BJ (cell line): ENCODE measurements at places on chromosomes 7 and 10.

- DNase-seq = no peak
Observed at GRCh38 chr7:158824028-158824427, 5.3 kb downstream of the ESYT2 start.

DNA sequence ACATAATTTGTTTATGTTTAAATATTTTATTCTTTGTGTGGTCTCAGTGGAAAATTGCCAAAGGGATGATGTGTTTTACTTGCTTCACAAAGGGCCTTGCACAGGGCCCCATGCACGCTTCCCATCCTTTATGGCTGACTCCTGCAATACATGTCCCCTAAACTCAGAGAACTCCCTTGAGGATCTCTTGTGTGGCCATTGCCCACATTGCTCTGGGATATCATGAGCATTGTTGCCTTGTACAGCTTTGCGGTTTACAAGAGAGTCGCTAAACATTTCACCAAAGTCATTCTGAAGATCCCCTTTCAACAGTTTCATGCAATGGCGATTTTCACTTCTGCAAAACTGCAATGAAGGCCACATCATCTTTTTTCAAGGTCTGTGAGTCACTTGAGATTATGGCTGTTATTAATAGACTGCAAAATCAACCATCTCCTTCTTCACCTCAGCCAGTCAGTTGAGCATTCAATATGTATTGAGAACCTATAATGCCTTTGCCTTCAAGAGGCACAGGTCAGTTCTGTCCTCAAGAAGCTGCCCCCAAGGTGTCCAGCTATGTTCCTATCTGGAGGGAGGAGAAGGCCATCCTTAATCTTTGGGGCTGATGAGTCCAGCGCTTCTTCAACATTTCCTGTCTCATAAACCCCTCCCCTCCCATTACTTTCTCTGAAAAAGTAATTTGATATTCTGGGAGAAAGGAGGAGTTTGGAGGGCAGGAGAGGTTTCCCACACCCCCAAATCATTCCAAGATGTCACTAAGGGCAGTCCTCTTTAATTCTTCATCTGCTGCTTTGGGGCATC, 108.1 kb downstream of the CCDC71L start:
- no peak for DNase-seq

GRCh38 chr7:128835790-128836641, 5.8 kb downstream of the FLNC start:
- DNase-seq = no peak

- no peak for DNase-seq
Observed at GRCh38 chr10:14781763-14782162, 7.1 kb upstream of the FAM107B start.

DNA sequence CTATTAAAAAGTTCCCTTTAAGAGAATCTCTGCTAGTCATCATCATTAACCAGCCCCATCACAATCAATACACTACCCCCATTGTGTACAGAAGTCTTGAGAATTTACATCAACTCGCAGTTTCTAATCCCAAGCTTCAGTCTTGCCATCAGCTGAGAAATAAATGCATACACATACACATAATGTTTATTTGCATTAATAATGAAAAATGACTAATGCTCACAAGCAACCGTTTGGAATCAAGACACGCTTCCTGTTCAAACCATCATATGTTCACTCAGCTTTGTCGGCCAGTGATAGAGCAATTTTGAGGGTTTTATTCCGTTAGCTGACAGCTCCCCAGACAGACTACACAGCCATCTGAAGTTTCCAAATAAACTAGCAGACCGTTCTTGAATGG, 287.1 kb downstream of the SFMBT2 start:
- DNase-seq = no peak

DNA sequence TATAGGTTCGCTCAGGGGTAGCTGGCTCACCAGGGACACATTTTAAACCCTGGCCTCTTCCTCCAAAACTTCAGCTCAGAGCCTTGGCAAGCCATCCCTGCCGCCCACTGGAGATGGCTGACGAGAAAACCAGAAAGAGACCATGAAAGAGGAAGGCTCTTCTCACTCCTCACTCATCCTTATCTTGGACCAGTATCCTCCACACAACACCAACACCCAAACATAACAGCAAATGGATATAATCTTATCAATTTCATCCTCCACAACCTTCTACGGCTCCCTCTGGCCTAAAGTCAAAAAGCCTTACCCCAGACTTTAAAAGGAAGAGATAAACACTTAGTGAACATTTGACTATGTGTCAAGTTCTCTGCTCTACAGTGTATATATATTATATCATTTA, 26.9 kb downstream of the DLG5 start:
- no peak for DNase-seq

DNA sequence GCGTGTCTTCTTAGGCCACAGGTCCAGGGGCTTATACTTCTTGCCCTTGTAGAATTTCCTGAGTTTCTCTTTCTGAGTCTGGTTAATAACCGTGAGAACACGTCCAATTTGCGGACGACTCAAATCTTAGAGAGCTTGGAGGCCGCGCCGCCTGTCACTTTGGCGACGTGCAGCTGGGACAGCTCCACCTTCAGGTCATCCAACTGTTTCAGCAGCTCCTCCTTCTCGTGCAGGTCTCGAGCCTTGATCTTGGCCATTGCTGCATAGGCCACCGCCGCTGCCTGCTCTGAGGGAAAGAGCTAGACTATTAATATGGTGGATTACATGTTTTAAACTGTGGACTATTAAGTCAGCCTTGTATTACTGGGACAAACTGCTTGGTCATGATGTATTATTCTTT, 26.9 kb downstream of the EVX1 start:
- no peak for DNase-seq

DNA sequence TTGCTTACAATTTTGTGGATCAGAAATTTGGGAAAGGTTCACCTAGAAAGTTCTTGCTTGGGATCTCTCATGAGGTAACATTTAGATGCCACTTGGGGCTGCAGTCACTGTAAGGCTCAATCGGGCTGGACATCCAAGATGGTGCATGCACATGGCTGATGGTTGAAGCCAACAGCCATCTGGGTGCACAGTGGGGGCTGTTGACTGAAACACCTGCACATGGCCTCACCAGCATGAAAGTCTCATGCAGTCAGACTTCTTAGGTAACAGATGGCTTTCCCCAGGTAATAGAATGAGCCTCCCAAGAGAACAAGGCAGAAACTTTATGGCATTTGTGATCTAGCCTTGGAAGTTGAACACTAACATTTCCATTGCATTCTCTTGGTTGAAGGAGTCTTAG, 740.7 kb upstream of the AUTS2 start:
- no peak for DNase-seq

DNA sequence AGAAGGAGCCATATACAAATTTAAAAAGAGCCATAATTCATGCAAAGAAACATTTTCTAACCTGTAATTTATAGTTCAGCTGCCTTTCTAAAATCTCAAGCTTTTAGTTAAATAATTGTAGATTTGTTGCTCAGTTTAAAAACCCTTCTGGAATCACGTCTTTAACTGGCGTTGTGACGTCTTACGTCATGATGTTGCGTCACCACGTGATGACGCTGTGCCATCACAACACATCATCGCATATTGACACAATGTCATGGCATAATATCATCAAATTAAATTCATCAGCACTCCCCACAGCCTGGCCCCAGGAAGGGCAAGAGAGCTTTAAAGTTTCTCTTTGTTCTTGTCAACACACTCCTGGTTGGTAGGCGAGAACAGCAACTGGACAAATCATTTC, 194.8 kb downstream of the GRM8 start:
- DNase-seq = no peak

GRCh38 chr7:25665903-25666670, 437.8 kb upstream of the NPVF start:
- no peak for DNase-seq

GRCh38 chr7:106236065-106236464, 48.7 kb downstream of the NAMPT start:
- DNase-seq = no peak

DNA sequence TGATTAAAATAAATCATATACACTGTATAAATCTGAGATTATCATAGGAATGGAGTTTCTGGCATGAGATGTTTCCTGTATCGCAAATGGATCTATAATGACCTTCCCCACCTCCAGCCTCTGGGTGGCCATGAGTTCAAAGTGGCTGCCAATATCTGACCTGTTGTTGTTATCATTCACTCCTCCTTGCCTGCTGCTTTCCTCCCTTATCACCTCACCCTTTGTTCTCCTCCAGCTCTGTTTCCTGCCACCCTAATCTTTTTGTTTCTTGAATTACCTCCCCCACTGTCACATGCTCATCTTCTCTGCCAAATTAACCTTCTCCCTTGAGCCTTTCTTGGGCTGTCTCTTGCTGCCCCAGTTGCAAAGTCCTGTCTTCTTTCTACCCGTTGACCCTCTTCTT, 12.0 kb downstream of the SCD start:
- DNase-seq = no peak

- no peak for DNase-seq
Observed at GRCh38 chr7:14759785-14760184, 142.8 kb downstream of the DGKB start.

- DNase-seq = no peak
Observed at GRCh38 chr10:100750291-100751210, 5.2 kb downstream of the PAX2 start.

DNA sequence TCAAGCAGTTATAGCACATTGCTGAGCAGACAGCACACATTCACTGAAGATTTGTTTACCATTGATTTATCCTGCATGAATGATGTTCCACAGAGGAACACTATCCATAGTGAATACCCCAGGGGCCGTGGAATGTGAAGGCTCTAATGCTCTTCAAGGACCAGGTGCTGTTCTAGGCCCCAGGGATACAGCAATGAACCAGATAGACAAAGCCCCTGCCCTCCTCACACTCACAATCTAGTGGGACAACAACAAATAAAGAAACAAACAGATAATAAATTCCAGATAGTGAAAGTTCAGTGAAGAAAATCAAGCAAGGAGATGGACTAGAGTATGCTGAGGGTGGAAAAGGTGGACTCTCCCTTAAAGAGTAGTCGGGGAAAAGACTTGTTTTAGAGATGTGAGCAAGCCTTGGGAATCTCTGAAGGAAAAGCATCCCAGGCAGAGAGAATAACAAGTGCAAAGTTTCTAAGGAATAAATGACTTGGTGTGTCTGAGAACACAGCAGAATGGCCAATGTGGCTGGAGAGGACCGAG, 117.7 kb downstream of the CCDC71L start:
- no peak for DNase-seq

- DNase-seq = no peak
Observed at GRCh38 chr7:96991546-96992191, 13.7 kb upstream of the DLX6 start.

DNA sequence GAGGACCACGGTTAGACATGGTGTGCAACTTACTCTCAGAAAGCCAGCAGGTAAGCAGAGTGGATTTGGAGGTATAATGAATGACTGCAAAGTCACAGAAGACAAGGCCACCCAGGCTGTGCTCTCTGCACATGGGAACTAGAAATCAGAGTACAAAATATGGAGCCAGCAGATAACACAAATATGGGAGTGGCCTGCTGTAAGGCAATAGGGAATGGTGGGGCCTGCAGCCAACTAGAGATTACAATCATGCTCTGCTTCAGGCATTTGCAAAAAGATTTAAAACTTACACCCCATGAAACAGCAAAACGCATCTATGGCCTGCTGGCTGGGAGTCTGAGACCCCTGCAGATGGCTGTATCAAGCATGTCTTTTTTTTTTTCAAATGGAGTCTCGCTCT, 47.0 kb downstream of the RGS10 start:
- DNase-seq = no peak

DNA sequence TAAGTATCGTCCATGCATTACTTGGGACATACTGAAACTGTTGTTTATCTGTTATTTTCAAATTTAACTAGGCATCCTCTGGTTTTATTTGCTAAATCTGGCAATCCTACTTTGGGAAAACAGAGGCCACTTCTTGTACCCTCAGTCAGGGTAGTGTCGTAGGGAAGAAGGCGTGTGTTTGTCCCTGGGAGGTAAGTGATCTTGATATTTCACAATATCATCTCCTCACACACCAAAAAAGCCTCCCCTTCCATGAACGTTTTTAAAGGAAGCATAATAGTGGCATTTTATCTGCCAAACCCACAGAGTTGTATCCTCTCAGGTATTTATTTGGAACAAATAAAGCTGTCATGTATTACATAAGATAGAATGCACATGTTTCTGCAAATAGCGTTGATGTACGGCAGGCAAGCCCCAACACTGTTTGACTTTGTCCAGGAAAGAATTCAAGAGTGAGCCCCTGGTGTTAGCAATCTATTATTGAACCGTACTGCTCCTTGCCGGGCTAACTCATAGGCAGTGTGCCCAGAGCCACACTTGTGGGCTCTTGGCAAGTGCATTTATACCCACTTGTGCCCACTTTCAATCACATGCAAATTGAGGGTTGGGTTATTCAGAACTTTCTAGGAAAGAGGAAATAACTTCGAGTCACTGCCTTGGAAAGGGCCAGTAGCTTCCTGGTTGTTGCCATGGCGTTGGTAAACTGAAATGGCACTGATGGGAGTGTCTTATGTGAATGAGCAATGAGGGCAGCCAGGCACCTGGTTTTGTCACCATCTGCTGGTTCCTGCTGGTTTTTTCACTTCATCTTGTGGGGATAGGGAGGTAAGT, 266.0 kb downstream of the USP6NL start:
- DNase-seq = no peak

DNA sequence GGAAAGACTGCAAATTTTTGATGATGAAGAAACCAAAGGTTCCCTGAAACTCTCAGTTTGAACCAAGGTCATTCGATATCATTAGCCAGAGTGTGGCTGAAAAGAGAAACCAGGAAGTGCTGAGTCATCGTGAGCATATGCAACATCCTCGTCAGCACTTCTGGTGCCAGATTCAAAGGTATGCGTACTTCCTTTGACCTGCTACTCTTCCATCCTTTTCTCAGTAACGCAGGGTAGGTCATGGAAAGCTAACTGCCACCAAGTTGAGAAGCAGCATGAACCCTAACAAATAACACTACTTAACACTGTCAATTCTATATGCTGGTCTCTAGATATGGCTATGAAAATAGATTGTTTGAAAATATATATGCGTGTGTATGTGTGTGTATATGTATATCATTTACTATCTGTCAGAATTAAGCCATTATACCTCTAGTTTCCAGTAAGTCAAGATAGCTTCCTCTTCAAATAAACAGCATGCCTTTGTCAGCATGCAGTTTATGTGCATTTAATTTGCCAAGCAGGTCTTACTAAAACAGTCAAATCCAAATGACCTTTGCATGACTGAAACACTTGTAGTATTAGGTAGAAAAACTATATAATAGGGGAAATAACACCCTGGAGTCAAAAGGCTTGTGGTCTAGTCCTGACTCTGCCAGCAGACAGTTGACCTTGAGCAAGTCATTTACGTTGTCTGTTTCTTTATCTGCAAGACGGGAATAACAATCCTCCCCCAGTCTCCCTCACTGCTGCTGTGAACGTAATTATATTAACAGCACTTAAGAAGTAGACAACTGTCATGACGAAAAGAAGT, 26.4 kb downstream of the CDK6 start:
- peak; percentile 58 for DNase-seq

GRCh38 chr7:22781230-22781711, 41.4 kb downstream of the TOMM7 start:
- DNase-seq = peak; percentile 85

DNA sequence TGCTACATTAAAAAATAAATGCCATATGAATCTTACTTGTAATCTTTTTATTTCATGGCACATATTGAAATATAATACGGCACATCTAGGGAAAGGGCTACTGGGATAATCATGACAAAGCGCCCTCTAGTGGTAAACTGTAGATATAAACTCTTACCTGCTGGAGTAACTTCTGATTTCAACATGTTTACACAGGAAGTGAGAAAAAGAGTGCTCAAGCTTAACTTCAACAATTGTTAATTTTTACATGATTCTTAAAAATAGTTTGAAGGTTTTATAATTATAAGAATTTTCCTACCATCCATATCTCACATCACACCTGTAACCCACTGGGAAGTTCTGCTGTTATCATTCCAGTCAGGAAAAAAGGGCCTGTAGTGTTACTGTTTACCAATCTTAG, 2.0 kb upstream of the HEPACAM2 start:
- no peak for DNase-seq
